Thymus (tissue), 14 donors: ENCODE measurements at places on chromosomes 6 and 20. TPM values are rescaled to one million over a fixed set of nuclear protein-coding genes. Genes with fewer than 3 reads are reported as not detected.

DNA sequence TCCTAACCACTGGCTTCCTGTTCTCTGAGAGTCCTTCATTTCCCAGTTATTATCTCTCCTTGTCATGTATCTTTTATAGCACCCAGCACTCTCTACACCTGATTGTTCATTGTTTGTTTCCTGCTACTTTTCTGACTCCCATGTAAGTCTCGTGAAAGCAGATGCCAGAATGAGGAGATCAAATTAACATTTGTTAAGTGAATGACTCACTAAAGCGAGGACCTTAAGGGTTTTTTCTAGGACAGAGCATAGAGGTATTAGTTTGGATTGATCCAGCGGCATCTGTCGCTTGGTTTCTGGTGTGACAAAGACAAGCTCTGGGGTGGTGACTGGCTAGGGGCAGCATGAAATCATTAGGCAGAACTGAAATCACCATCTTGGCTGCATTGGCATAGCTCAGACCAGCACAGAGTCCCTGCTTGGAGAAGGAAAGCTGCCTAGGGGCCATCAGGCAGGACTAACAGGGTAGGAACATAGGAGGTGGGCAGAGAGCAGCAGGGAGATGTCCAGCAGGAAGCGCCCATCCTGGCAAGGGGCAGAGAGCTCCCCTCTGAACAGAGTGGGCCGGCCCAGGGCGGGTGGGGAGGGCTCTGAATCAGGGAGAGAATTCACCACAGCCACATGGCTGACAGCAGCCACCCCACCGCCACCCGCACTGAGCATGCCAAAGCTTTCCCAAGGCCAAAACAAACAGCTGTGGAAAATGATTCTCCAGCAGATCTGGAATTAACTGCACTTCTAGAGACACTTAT is 97.1 kb upstream of the CEP85L start:
- H3K4me3 ChIP-seq = no peak overlapping the region
- H3K27me3 ChIP-seq = no peaks in the 10 kb centered on the region
- DNase-seq = no peak
- H3K27ac ChIP-seq = no peak overlapping the region
- peaks cover 10% of the 10 kb centered on the region for H3K4me1 ChIP-seq
- H3K36me3 ChIP-seq = no peaks in the 10 kb centered on the region

GRCh38 chr6:168518348-168518745 is 77.4 kb downstream of the SMOC2 start:
- H3K27ac ChIP-seq = no peak overlapping the region
- no peaks in the 10 kb centered on the region for H3K36me3 ChIP-seq
- peaks cover 2% of the 10 kb centered on the region for H3K27me3 ChIP-seq

DNA sequence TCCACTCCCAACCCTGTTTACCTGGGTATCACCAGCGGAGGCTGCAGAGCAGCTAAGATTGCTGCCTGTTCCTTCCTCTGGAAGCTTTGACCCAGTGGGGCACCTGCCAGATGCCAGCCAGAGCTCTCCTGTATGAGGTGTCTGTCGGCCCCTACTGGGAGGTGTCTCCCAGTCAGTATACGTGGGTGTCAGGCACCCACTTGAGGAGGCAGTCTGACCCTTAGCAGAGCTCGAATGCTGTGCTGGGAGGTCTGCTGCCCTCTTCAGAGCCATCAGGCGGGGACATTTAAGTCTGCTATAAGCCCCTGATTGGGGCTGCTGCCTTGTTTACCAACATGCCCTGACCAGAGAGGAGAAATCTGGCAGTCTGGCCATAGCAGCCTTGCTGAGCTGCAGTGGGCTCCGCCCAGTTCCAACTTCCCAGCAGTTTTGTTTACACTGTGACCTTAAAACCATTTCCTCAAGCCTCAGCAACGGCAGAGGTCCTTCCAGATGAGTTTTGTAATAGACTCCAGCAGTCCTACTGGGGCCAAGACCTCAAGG is 2.8 kb downstream of the RAET1E start:
- H3K4me1 ChIP-seq = no peaks in the 10 kb centered on the region
- no peak overlapping the region for H3K4me3 ChIP-seq
- no peak overlapping the region for H3K27ac ChIP-seq
- H3K36me3 ChIP-seq = no peaks in the 10 kb centered on the region

GRCh38 chr6:7528565-7528964 is 12.9 kb upstream of the DSP start:
- no peak overlapping the region for H3K4me3 ChIP-seq
- DNase-seq = no peak
- H3K27ac ChIP-seq = no peak overlapping the region
- H3K36me3 ChIP-seq = no peaks in the 10 kb centered on the region

GRCh38 chr20:45011108-45011526 is 44.8 kb downstream of the STK4 start:
- H3K4me3 ChIP-seq = no peak overlapping the region
- no peaks in the 10 kb centered on the region for H3K27me3 ChIP-seq
- H3K4me1 ChIP-seq = no peaks in the 10 kb centered on the region
- peaks cover 25% of the 10 kb centered on the region for H3K36me3 ChIP-seq
- no peak overlapping the region for H3K27ac ChIP-seq

- DNase-seq = no peak
- peaks cover 23% of the 10 kb centered on the region for H3K36me3 ChIP-seq
- peaks cover 3% of the 10 kb centered on the region for H3K4me1 ChIP-seq
- H3K27ac ChIP-seq = peak overlapping the region; percentile 100
- H3K4me3 ChIP-seq = peak overlapping the region; percentile 71
Measured at GRCh38 chr6:26197636-26197932, 110.4 kb downstream of the HFE start.

DNA sequence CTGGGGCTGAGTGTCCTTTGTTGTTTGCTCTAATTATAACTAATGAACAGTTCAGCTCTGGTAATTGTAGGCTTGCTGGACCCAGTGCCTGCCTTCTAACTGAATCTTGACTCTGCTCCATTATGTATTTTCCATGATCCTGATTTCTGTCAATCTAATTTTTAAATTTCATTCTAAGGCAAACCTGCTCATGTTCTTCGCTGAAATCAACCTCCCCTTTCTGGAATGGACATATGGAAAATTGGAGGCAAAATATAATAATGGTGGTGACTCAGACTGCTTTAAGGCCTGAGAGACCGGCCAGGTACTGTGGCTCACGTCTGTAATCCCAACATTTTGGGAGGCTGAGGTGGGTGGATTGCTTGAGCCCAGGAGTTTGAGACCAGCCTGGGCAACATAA is 182.7 kb upstream of the AKAP12 start:
- no peak overlapping the region for H3K4me3 ChIP-seq
- no peaks in the 10 kb centered on the region for H3K36me3 ChIP-seq
- H3K27ac ChIP-seq = no peak overlapping the region
- no peak for DNase-seq

DNA sequence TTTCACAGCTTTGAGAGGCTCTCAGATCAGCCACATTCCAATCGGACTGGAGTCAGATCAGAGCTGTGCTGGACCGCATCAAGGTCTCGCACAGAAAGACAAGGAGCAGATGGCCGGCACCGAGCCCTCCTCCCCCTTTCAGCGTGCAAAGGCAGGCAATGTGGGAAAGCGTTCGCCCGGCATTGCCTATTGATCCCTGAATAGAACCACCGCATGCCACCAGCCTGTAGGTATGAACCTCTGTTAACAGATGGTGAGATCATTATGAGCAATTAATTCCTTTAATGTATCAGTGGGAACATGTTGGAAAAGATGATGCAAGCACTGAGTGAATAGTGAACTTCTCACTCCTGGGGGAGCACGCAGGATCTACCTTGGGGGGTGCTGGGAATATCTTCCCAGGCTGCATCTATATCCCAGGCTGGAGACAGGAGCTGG is 117.5 kb upstream of the ID4 start:
- H3K27ac ChIP-seq = no peak overlapping the region
- no peak for DNase-seq
- no peaks in the 10 kb centered on the region for H3K4me1 ChIP-seq
- no peaks in the 10 kb centered on the region for H3K27me3 ChIP-seq

GRCh38 chr20:44959082-44959637 is 1.0 kb downstream of the TOMM34 start:
- no peak for DNase-seq
- peak overlapping the region; percentile 72 for H3K4me3 ChIP-seq
- H3K27me3 ChIP-seq = no peaks in the 10 kb centered on the region
- peaks cover 28% of the 10 kb centered on the region for H3K36me3 ChIP-seq
- peaks cover 20% of the 10 kb centered on the region for H3K4me1 ChIP-seq
- no peak overlapping the region for H3K27ac ChIP-seq

GRCh38 chr6:148203970-148204369 is 138.7 kb upstream of the SASH1 start:
- H3K4me3 ChIP-seq = no peak overlapping the region
- H3K27ac ChIP-seq = no peak overlapping the region
- peak; percentile 96 for DNase-seq
- peaks cover 65% of the 10 kb centered on the region for H3K27me3 ChIP-seq
- no peaks in the 10 kb centered on the region for H3K36me3 ChIP-seq

DNA sequence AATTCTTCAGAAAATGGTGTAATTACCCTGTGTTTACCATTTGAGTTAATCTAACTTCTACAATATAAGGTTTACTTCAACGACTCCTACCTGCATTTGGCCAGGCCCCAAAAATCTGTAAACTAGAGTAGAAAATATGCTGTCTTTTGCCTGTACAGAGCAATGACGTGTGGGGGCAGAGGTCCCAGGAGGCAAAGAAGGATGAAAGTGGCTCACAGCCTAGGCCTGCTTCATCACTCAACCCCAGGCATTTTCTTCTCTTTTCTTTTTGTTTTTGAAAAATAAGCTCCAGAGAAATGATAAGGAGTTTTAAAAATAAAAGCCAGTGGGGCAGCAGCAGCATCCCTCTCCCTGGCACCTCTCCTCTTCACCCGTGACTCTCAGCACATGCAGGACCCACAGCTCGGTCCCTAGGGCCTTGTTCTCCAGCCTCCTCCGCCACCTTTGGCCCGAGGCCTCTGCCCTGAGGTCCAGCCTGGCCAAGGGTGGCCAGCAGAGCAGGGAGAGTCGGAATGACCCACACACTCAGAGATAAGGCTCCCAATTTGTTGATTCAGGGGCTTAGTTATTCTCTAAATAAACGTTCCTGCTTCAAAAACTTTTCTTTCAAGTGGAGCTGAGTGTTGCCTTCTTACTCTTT is 310.3 kb upstream of the RNF24 start:
- H3K4me3 ChIP-seq = no peak overlapping the region
- no peaks in the 10 kb centered on the region for H3K27me3 ChIP-seq
- no peak overlapping the region for H3K27ac ChIP-seq
- H3K36me3 ChIP-seq = no peaks in the 10 kb centered on the region
- no peaks in the 10 kb centered on the region for H3K4me1 ChIP-seq

- H3K4me1 ChIP-seq = no peaks in the 10 kb centered on the region
- DNase-seq = no peak
- no peaks in the 10 kb centered on the region for H3K27me3 ChIP-seq
- H3K36me3 ChIP-seq = no peaks in the 10 kb centered on the region
Measured at GRCh38 chr6:38775870-38776269, 60.8 kb downstream of the DNAH8 start.

DNA sequence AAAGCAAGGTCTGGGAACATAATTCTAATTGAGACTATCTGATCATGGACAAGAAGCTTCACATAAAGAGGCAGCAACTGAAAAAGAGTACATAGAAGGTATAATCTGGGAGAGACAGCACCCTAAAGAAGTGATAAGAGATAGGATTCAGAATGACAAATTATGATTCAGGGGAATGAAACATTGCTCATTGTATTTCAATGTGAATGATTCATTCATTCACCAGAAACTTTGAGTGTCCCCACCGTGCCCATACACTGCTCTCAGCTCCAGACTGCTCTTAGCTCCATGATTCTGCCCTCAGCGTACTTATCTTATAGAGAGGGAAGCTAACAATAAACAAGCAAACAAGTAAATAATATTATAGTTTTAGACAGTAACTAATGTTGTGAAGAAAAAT is 329.3 kb upstream of the IRAK1BP1 start:
- H3K27ac ChIP-seq = no peak overlapping the region
- H3K27me3 ChIP-seq = no peaks in the 10 kb centered on the region
- H3K4me1 ChIP-seq = no peaks in the 10 kb centered on the region
- no peak for DNase-seq
- H3K4me3 ChIP-seq = no peak overlapping the region

DNA sequence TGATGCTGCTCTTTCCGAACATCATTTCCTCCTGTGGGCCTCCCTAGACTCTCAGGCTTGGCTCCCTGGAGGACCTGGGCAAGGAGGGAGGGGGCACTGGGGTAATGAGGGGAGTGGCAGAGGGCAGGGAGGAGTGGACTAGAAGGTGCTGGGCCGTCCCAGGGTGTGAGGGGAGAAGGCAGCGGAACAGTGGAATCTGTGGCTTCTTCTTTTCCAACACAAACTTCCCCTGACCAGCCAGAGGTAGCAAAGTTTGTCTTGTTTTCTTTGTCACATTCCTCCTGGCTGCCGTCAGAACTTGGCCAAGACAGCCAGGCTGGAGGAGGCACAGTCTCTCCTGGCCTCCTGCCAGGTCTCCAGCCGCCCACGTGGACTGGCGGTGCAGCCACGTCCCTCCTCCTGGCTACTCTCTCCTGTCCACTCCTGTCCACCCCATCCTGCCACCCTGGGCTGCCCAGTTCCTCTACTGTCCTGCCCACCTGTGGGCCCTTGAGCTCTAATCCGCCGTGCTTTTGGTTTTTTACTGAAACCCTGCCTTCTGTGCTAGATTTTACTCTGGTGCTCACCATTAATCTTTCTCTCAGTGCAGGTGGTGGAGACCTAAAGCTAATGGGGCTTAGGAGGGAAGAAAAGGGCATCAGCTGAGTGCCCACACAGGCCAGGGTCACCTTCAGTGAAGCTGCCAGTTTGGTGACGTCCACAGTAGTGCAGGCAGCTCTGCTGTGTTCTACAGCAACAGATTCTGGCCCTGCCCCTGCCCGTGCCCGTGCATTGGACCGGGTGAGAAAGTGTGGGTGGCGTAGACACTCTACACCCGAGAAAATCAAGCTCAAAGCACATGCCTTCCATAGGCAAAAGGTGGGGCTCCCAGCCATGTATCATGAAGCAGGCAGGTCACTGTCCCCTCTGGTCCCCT is 2.8 kb upstream of the CDSN start:
- no peak overlapping the region for H3K27ac ChIP-seq
- H3K4me1 ChIP-seq = peaks cover 7% of the 10 kb centered on the region
- no peaks in the 10 kb centered on the region for H3K36me3 ChIP-seq
- peak; percentile 14 for DNase-seq
- no peak overlapping the region for H3K4me3 ChIP-seq

DNA sequence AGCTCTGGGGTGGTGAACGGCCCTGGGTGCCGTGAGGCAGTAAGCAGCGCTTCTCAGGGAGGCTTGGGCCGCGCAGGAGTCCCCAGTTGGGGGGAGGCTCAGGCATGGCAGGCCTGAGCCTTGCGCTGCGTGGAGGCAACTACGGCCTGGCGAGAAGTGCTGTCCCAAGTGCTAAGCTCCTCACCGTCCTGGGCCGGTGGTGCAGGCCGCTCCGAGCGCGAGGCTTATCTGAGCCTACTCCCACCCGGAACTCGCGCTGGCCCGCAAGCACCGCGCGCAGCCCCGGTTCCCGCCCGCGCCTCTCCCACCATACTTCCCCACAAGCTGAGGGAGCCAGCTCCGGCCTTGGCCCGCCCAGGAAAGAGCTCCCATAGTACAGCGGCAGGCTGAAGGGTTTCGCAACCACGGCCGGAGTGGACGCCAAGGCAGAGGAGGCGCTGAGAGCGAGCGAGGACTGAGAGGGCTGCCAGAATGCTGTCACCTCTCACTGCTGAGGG is 1.8 kb upstream of the WRNIP1 start:
- peaks cover 5% of the 10 kb centered on the region for H3K36me3 ChIP-seq
- H3K4me3 ChIP-seq = no peak overlapping the region
- H3K27me3 ChIP-seq = no peaks in the 10 kb centered on the region
- no peak overlapping the region for H3K27ac ChIP-seq

DAAM2 gene
- polyA plus RNA-seq = 4.2 TPM

PSORS1C1 gene
- 2.0 TPM for polyA plus RNA-seq
